ENCODE measurements at places on chromosomes 16 and 17. TPM values are rescaled to one million over a fixed set of nuclear protein-coding genes. Genes with fewer than 3 reads are reported as not detected.

Gene ESRP2
- polyA plus RNA-seq: 0.14 TPM

Gene SPN
- not detected for polyA plus RNA-seq

Gene ZPBP2
- not detected for polyA plus RNA-seq

Gene FBXO39
- polyA plus RNA-seq: not detected

Gene PRSS36
- polyA plus RNA-seq: 0.72 TPM

- H3K4me1 ChIP-seq: peaks cover 11% of the 10 kb centered on the region
- H3K36me3 ChIP-seq: no peaks in the 10 kb centered on the region
- H3K27ac ChIP-seq: peak overlapping the region; percentile 90
Observed at GRCh38 chr17:8674344-8675305, 44.1 kb upstream of the MYH10 start.

DNA sequence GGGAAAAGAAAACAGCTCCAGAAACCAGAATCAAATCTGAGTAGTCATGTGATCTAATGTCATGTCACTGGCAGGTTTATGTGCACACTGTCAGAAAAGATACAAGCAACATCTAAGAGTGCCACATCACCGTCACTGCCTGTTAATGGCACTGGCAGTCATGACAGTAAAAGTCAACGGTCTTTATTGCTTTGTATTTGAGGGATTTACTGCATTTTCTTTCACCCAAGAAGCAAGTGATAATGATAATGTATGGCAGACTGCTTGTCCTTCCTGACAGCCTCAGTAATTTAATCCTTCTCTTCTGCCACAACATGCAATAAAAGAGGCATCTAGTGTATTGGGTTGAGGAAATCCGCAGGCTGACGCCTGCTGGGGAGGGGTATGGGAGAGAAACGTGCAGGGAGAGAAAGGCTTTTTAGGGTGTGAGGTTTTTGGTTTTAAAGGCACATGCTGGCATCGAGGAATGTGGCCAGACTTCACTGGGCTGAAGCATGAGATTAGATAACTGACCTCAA lies 92.4 kb downstream of the RPGRIP1L start:
- H3K27ac ChIP-seq: no peak overlapping the region
- no peaks in the 10 kb centered on the region for H3K36me3 ChIP-seq
- no peak overlapping the region for H3K4me3 ChIP-seq
- DNase-seq: no peak
- no peaks in the 10 kb centered on the region for H3K27me3 ChIP-seq

DNA sequence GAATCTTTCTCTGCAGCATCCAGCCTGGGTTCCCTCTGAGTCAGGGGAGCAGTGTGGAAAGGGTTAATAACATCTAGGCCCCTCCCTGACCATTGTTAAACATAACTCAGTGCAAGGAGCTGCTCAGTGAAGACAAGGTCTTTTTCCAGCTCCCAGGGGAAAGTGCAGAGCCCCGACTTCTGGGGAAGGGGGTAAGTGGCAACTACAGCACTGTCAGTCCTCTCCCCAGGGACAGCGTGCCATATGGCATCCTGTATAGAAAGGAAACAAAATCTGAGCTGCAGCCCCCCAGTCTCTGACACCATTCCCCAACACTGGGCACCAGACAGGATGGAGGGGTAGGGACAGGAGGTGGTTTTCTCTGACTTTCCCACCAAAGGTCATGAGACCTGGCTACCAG lies 7.8 kb downstream of the MRPL27 start:
- no peak overlapping the region for H3K4me3 ChIP-seq
- no peaks in the 10 kb centered on the region for H3K27me3 ChIP-seq
- H3K36me3 ChIP-seq: peaks cover 44% of the 10 kb centered on the region
- peaks cover 11% of the 10 kb centered on the region for H3K4me1 ChIP-seq
- DNase-seq: no peak
- H3K27ac ChIP-seq: no peak overlapping the region

DNA sequence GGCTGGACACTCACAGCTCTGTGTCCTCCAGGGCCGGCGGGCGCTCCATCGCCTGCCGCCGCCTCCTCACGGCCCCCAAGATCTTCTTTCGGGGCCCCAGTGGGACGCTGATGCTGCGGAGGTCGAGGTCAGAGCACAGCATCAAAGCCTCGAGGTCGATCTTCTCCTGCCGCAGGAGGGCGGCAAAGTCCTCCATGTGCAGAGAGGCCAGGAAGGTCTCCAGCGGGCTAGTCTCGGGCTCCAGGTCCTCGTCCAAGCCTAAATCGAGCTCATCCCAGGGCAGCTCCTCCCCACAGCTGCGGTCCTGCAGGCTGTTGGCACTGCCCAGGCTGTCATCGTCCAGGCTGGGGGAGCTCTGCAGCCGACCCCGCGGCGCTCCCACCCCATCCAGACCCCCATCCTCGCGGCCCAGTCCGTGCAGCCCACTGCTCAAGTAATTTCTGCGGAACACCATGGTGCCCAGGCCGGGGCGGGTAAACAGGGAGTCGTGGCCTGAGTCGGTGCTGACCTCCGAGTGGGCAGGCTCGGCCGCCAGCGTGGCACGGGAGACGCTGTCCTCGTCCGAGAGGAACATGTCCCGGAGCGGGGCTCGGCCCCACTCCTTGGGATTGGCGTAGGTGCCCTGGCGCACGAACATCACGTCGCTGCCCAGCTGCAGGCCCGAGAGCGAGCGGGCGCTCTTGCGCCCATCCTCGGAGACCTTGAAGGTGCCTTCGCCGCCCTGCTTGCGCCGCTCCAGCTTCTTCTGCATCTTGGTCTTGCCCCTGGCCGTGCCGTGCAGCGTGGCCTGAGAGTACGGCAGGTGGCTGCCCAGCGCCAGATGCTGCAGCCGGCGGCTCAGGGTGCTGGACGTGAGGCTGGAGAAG lies 3.4 kb downstream of the USH1G start:
- H3K27ac ChIP-seq: no peak overlapping the region
- DNase-seq: no peak
- H3K4me1 ChIP-seq: no peaks in the 10 kb centered on the region
- H3K4me3 ChIP-seq: no peak overlapping the region

GRCh38 chr16:75007443-75007842 lies 8.6 kb downstream of the ZNRF1 start:
- H3K4me1 ChIP-seq: peaks cover 11% of the 10 kb centered on the region
- peaks cover 4% of the 10 kb centered on the region for H3K36me3 ChIP-seq
- H3K27me3 ChIP-seq: no peaks in the 10 kb centered on the region
- no peak overlapping the region for H3K4me3 ChIP-seq
- no peak for DNase-seq
- H3K27ac ChIP-seq: no peak overlapping the region

DNA sequence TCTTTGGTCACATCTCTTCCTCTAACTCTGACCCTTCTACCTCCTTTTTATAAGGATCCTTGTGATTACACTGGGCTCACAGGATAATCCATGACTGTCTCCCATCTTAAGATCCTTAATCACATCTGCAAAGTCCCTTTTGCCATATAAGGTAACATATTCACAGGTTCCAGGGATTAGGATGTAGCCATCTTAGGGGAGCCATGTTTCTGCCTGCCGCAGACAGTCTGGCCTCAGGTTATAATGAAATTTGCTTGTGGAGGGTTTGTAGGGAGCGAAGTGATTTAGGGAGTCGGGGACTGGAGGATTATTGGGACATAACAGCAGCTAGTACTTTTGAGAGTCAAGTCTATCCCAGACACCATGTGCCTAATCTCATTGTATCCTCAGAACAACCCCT lies 7.7 kb downstream of the EEF2K start:
- H3K36me3 ChIP-seq: peaks cover 8% of the 10 kb centered on the region
- peaks cover 2% of the 10 kb centered on the region for H3K4me1 ChIP-seq
- H3K27me3 ChIP-seq: no peaks in the 10 kb centered on the region
- no peak for DNase-seq

DNA sequence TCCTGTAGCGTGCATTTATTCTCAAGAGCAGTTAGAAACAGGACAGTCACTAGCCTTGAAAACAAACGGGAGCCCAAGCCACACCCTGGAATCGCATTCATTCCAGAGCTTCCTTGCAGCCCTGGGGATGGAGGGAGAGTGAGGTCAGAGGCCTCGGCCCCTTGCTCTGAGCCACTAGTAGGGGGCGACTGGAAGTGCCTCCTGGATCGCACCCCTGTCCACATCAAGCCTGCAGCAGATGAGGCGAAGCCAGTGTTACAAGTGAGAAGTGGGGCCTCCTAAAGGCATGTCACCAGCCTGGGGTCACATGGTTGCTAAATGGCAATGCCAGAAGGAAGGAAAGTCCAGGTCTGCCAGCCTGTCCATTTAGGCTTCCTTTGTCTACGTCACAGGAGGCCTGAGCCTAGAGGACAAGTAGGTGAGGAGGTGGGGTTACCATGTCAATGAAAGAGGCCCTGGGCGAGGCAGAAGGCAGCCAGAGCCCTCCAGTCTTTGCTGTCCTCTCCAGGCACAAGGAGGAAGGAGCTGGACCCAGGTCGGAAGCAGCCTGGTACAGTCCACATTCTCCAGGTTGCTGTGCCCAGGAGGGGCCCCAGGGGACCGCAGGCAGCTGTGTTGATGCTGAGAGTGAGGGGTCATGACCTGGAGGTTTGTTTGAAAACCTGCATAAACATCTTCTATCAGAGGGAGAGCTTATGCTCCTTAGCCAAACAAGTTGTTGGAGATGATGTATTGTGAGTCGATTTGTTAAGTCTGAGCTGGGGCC lies 3.0 kb upstream of the RCVRN start:
- H3K4me1 ChIP-seq: peaks cover 23% of the 10 kb centered on the region
- DNase-seq: peak; percentile 73
- H3K4me3 ChIP-seq: no peak overlapping the region
- peak overlapping the region; percentile 79 for H3K27ac ChIP-seq
- H3K36me3 ChIP-seq: no peaks in the 10 kb centered on the region

GRCh38 chr17:40062329-40063186 lies at the start of gene THRA:
Gene THRA (plus strand): TSS chr17:40062965. CDS start chr17:40074489, 11,524 bp downstream.
- no peaks in the 10 kb centered on the region for H3K36me3 ChIP-seq
- peaks cover 22% of the 10 kb centered on the region for H3K4me1 ChIP-seq
- peak; percentile 23 for DNase-seq
- H3K4me3 ChIP-seq: peak within 1 kb of the TSS; percentile 95

GRCh38 chr17:66959641-66960375 lies 4.7 kb upstream of the CACNG4 start:
- no peaks in the 10 kb centered on the region for H3K36me3 ChIP-seq
- peaks cover 5% of the 10 kb centered on the region for H3K4me1 ChIP-seq
- H3K27me3 ChIP-seq: peaks cover 37% of the 10 kb centered on the region
- no peak overlapping the region for H3K27ac ChIP-seq
- no peak overlapping the region for H3K4me3 ChIP-seq
- DNase-seq: no peak

- H3K27me3 ChIP-seq: peaks cover 3% of the 10 kb centered on the region
- no peaks in the 10 kb centered on the region for H3K36me3 ChIP-seq
- DNase-seq: no peak
- no peak overlapping the region for H3K27ac ChIP-seq
- no peaks in the 10 kb centered on the region for H3K4me1 ChIP-seq
Observed at GRCh38 chr16:81752225-81752875, 26.7 kb upstream of the PLCG2 start.

- H3K4me1 ChIP-seq: peaks cover 29% of the 10 kb centered on the region
- H3K4me3 ChIP-seq: no peak overlapping the region
- H3K36me3 ChIP-seq: no peaks in the 10 kb centered on the region
- no peak overlapping the region for H3K27ac ChIP-seq
- no peak for DNase-seq
Observed at GRCh38 chr17:57939797-57940196, 15.4 kb downstream of the CUEDC1 start.

DNA sequence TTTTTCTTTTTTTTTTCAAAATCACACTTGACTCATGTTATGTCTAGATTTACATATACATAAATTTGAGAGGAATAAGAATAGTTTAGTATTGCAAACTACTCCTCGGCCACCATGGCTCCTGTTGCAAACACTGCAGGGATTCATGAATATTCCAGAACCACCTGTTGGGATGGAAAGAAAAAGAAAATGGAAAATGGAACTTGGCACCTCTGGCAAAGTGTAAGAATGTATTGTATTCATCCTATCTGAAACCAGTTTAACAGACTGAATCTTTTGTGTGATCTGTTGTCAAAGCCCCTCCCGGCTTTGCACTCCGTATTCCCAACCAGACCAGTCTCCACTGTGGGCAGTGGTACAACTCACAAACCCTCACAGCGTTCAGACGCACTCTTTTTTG lies 124.4 kb downstream of the SPECC1 start:
- no peaks in the 10 kb centered on the region for H3K36me3 ChIP-seq
- H3K4me3 ChIP-seq: no peak overlapping the region
- H3K27me3 ChIP-seq: no peaks in the 10 kb centered on the region
- no peak overlapping the region for H3K27ac ChIP-seq
- DNase-seq: no peak

DNA sequence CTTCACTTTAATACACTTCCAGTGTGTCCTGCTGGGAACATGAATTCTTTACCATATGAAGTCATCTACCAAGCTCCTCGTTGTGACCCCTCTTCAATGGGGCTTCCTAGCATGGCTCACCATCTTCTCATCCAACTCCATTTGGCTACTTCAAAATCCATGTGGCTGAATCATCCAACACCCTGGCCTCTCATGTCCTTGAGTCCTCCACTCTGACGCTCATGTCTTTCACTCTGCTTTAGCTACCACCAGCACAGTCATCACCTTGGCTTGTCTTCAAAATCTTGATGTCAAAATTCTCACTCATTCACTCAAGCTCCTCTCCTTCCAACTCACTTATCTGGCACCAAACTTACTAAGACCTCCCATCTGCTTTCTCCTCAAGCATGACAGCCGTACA lies 35.8 kb downstream of the AMFR start:
- peaks cover 11% of the 10 kb centered on the region for H3K4me1 ChIP-seq
- H3K27me3 ChIP-seq: no peaks in the 10 kb centered on the region
- peaks cover 21% of the 10 kb centered on the region for H3K36me3 ChIP-seq
- peak; percentile 100 for DNase-seq

All from IMR-90 (cell line).